ENCODE measurements at places on chromosomes 7 and 10.
A peak's percentile ranks its signal among the peaks of the same experiment; 100 is the strongest.

DNA sequence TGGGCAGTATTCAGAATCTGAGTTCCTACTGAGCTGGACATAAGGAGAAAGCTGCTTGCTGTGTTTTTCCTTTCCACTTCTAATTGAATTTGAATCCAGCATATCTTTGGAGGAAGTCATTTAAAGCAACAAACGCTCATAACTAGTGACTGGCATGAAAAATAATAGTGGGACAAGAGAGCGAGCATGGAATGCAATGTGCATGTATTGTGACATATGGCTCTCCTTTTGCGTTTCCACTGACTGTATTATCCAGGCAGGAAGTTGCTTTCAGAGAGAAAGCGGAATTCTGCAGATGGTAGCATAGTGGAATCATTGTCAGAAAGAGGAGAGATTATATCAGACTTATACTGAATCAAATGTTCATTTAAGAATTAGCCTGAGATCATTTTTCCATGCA lies 368.6 kb downstream of the REEP3 start:
- no peak for DNase-seq

- DNase-seq: no peak
Measured at GRCh38 chr10:73537709-73538108, 41.9 kb upstream of the PPP3CB start.

- DNase-seq: no peak
Measured at GRCh38 chr10:119817991-119818888, 54.4 kb downstream of the MCMBP start.

DNA sequence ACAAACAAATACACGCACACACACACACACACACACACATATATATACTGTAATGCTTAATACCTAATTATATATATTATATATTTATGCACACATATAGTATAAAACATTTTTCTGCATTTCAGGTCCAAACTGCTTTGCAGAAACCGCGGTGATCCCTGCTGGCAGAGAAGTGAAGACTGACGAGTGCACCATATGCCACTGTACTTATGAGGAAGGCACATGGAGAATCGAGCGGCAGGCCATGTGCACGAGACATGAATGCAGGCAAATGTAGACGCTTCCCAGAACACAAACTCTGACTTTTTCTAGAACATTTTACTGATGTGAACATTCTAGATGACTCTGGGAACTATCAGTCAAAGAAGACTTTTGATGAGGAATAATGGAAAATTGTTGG lies 138.5 kb downstream of the VWC2 start:
- DNase-seq: no peak

DNA sequence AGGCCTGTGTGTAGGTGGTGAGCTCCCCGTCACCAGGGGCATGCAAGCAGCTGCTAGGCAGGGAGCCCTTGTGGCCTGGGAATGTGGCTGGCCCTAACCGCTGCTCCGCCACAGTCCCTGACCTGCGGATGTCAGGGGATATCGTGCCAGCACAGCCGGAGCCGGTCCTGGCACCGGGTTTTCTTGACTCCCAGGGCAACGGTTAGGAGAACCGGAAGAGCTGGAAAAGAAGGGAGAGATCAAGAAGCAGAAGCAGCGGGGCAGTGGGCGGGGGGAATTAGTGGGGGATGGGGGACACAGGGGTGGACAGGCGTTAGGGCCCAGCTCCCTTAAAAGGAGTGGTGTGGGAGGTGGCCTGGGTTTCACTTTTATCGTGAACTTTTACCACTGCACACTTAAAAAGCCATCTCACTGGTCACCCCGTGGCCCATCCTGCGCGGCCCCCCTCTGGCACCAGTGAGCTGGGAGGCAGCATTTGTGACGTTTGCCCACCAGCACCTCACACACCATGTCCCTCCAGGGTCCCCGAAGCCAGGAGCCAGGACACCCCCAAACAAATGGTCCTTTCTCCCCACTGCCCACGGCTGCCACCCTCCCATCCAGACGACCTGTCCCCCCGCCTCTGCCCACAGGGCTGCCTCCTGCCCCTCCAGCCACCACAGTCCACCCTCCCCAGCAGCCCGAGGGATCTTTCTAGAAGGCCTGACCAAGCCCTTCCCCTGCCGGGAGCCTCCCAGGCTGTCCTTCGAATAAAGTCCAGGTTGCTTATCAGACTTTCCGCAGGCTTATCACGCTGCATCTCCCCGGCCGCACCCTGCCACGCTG lies 1.8 kb upstream of the MICALL2 start:
- peak; percentile 75 for DNase-seq

DNA sequence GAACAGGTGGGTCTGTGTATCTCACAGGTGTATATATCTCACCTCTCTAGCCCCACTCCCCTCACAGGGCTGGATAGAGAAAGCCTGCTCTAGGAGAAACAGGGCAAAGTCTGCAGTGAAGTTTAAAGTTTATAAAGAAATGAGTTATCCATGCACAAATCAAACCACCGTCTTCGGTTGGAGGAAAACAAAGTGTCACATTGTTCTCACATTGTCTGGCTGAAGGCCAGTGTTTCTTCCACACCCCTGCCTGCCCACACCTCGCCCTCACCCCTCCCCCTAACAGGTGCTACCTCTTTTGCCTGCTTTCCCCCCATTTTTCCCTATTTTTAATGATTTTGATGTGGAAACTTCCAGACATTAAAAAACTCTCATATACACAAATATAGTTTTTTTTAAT lies 25.8 kb downstream of the AQP1 start:
- no peak for DNase-seq

- no peak for DNase-seq
Measured at GRCh38 chr10:121078672-121079102, 227.5 kb downstream of the WDR11 start.

DNA sequence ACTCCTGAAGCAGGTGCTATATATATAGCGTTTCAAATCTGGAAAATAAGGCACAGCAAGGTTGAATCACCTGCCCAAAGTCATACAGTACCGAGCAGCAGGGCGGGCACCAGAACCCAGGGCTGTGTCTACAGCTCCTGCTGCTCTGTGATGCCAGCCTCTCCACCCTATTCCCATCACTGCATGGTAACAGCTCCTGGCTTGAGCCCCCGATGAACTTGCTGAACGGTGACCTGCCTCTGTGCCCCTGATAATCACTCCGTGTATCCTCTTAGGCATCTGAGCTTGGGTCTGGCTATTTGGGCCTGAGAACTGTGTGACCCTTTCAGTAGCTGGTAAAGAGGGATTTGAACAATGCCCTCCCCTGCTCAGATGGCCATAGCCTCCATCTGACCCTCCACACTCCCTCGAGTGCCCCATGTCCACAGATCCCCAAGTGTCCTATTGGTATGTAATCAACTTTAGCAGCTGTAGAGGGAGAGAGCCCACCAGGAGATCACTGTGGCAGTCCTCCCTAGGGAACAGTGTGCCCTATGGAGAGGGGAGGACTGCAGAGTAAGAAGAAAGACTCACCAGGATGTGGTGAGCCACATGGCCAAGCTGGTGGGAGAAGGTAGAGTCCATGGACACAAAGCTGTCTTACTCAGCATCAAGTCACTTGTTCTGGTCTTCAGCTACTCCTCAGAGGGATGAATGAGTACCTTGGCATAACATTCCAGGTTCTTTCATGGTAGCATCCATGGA lies 1.1 kb upstream of the ARHGAP22 start:
- no peak for DNase-seq

DNA sequence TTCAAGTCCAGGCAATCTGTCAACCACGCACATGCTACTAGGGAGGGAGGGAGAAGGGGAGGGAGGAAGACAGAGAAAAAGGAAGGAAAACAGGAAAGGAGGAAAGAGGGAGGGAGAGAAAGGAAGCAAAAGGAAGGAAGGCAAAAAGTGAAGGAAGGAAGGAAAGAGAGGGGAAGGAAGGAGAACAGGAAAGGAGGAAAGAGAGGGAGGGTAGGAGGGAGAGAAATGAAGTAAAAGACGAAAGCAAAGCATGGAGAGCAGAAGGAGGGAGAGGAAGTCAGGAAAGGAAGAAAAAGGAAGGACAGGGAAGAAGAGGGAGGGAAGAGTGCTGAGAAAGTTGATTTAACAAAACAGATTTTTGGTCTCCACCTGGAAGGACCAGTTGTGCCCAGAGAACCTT lies 25.6 kb downstream of the KLF6 start:
- no peak for DNase-seq

DNA sequence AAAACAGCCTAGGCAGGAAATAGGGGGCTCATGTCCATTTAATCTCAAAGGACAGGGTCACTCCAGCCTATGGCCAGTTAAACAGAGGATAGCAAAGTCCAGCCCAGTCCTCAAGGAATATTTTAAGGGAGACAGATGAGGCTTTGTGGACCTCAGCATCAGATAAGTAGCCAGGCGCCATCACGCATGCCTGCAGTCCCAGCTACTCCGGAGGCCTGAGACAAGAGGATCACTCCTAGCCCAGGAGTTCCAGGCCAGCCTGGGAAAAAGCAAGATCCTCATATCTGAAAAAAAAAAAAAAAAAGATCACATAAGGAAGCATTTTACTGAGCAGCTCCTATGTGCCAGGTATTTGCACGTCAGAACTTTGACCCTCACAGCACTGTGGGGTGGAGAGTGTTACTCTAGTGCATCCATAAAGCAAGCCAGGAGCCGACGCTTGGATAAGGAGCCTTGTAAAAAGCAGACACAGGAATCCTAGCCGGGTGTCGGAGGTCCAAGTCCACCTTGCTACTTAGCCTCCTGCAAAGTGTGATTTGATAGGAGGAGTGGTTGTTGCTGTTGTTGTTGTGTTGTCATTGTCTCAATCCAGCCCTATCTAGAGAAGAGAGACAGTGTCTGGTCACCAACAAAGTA lies 61.8 kb upstream of the DOCK1 start:
- no peak for DNase-seq

GRCh38 chr7:25386311-25386744 lies 158.0 kb upstream of the NPVF start:
- DNase-seq: no peak

DNA sequence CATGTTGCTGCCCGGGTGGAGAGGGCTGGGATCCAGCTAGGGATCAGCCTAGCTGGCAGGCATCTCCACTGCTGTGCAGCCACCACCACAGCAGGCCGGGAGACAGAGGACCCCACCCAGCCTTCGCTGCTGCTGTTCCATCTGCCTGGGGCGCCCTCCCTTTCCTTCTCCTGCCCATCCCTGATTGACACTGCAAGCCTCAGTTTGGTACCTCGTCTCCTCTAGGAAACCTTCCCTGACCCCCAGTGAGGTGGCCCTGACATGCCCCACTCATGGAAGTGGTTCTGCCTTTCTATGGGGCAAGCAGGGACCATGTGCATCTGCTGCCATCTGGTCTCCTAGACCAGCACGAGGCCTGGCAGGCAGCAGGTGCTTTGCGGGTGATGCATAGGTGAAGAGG lies 30.4 kb upstream of the DPYSL4 start:
- no peak for DNase-seq

GRCh38 chr10:56561336-56561735 lies 200.3 kb upstream of the ZWINT start:
- no peak for DNase-seq

DNA sequence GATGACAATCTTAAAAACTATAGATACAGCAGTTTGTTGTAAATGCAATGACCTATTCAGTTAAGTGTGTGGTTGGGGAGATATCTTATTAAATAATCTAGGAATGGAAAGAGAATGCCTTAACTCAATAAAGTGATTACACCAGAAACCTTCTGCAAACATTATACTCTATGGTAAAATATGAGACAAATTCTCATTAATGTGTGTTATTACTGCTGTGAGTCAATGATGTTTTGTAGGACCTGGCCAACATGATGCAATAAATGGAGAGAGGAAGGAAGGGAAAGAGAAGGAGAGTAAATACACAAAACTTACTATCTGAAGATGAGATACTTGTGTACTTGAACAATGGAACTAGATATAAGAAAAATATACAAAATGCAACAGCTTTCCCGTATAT lies 25.1 kb downstream of the MKX start:
- DNase-seq: no peak

DNA sequence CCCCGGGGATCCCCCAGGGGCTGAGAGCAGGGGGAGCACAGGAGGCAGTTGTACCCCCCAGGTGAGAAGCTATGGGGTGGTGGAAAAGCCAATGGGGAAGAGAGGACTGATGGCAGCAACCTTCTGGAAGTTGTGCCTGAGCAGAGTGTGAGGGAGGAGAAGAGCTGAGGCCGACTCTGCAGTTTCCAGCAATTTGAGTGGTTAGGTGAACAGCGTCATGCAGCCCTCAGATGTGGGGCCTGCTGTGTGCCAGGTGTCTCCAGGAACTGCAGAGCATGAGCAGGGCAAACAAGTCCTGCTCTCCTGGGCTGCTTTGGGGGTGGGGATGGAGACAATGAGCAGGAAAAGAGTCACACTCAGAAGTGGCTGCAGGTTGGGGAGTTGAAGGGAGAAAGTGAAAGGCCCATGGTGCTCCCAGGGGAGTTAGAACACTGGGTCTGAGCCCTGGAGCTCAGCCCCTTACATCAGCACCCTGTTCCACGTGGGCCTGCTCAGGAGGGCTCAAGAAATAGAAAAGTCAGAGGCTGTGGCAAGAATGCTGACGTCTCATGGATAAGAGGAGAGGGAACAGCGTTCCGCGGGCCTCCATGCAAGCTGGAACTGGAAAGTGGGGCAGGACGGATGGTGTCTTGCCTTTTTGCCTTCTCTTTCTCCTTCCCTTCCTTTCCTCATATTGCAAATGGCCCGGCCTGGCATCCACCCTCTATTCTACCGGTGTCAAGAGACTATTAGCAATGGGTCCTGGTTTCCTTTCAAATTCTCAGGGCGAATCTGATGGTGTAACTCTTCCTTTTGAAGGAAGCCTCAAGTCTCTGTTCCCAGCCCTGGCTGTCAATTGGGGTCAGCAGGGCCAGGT lies 4.0 kb upstream of the AFAP1L2 start:
- DNase-seq: no peak

DNA sequence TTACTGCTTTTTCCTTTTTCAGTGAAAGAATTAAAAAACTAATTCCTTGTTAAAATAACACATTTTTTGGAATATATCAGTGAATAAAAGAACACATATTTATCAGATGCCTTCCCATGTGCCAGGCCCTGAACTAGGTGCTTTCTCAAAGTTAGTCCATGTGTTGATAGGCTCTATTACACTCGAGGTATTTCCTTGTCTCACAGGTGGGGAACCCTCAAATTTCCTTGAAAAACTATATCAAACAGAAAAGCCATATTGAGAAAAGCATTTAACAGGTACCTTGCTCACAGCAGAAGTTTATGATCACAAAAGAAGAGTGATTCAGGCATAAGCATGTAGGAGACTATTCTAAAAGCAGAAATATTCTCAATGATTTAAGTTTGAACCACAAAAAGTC lies 75.6 kb upstream of the OGDHL start:
- DNase-seq: no peak

DNA sequence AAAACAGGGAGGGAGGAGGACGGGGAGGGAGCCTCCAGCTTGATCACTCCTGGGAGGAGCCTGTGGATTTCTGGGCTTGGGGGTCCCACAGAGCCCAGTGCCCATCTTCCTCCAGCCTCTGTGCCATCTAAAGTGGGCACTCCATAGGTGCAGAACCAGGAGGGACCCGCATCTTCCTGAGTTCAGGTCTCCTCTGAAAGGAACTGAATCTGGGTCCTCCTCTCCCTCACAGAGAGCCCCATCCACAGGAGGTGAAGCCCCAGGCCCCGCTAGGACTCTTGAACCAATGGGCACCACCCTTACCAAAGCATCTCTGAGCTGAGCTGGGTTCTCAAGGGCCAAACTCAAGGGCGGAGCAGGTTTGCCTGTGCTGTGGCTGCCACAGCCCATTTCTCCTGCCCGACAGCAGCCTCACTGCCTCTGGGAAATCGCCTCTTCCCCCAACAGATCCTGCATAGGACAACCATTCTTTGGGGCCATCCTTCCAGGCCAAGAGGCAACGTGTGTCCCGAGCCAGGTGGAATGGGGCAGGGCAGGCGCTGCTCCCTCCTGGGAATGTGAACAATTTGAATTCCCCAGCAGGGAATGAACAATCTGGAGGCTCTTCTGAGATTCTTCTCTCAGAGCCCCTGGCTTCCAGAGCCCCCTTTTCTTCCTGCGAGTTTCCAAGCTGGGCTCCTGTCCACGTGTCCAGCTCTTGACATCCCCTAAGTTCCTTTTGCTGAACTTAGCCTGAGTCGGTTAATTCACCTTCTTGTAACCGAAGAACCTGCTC lies 411.0 kb upstream of the FOXK1 start:
- DNase-seq: no peak
